H9 (cell line): ENCODE measurements at places on chromosomes 4 and X. TPM values are rescaled to one million over a fixed set of nuclear protein-coding genes. Genes with fewer than 3 reads are reported as not detected.

DNA sequence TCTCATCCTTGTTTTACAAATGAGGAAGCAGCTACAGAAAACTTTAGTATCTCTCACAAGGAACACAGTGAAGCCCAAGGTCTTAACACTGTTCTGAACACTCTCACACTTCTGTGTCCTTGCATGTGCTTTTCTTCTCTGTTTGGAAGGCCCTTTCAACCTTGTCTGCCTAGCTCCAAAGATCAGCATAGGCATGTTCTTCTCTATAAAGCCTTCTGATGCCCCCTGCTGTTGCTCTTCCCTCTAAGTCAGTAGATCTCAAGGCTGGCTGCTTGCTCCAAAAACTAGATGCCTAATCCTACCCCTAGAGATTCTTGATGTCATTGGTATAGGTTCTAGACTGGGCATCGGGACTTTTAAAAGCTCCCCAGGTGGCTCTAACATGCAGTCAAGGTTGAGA is 5.9 kb downstream of the APOO start:
- DNase-seq: peak; percentile 40

DNA sequence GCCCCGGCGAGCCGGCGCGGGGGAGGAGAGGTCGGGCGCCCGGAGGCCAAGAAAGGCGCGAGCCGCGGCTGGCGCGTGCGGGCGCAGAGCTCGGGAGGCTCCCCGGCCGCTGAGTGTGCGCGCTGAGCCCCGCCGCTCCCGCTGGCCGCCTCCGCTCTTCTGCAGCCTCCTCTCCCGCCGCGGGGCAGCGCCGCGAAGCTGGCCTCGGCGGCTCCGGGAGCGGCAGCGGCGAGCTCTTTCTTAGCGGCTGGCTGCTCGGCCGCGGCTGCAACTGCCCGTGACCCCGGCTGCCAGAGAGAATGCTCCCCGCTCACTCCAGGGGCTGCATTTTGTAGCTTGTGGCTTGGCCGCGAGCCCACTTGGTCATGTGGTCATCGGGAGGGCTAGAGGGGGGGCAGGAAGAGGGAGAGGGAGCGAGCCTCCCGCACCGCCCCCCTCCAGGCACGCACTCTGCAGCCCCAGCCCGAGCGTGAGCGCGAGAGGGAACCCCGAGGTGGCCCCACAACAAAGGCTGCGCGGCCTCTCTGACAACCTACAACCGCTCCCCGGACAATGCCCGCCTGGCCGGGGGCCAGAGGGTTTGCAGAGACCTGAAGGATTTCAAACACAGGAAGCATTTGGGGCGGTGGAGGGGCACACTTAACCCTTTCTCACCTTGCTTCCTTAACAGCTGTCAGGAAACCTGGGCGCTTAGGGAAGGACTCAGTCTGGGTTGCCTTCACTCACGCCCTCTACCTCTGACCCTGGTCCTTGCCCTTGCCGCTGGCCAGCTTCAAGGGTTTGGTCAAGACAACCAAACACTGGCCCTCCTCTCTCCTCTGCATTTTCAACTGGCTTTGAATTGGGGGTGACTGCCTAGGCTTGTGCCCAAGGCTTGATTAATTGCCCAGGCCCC is at the start of gene APLN:
Gene APLN, minus strand, starts transcription at position 305 of the 895 bp plus-strand sequence. CDS start 326 bp downstream, outside the sequence.
- DNase-seq: no peak

GRCh38 chr4:2095236-2096072 is 36.3 kb downstream of the NAT8L start:
- no peak for DNase-seq

- peak; percentile 50 for DNase-seq
Measured at GRCh38 chr4:135371137-135371536, 1169.5 kb upstream of the PABPC4L start.

DNA sequence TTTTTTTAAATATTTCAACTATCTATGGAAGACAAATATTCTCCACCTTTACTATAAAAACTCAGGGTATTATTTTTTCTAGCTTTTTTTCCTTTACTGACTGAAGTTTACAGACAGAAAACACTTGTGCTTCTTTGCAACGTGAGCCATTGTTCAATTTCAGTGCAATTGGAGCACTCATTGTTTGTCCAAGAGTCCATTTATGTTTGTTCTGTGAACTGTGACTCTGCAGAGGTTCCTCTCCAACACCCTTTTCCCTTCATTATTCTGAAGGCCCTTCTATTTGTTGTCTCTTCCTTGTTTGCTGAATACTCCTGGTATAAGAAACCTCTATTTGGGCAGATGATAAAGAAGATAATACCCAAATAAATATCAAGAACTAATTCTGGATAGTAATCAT is 37.4 kb downstream of the DAPP1 start:
- no peak for DNase-seq

DNA sequence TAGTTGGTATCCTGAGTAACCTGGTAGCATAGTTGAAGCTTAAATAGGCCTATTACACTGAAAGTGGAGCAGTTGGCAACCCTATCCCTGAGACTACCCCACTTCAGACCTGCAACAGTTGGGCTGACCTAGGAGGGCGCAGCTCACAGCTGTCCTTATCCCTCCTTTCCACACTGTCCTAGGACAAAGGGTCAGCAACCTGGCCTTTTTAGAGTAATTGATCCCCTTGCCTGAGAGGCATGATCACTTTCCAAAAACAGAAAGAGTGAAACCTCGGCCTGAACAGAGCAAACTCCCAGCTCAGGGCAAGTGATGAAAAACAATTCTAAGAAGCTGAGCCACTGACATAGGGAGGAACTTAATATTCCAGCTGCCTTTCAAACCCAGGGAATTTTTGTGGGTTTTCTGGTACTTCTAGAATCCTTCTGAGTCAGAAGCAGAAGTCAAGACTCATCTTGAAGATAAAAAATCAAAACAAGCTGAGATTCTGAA is 94.9 kb upstream of the MYOZ2 start:
- peak; percentile 60 for DNase-seq

DNA sequence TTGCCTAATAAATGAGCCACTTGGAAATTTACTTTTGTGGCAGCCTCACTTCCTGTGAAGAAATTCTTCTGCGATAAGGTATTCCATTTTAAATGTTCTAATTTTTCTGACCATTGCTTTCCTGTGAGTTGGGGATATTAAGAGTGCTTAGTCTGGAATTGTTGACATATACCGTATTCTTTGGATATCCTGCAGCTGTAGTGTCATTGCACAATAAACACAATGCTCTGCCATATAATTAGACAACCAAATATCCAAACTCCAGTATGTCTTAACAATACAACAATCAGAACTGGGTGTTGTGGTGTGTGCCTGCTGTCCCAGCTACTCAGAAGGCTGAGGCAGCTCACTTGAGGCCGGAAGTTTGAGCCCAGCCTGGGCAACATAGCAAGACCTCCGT is 99.4 kb downstream of the LUZP4 start:
- DNase-seq: no peak

DNA sequence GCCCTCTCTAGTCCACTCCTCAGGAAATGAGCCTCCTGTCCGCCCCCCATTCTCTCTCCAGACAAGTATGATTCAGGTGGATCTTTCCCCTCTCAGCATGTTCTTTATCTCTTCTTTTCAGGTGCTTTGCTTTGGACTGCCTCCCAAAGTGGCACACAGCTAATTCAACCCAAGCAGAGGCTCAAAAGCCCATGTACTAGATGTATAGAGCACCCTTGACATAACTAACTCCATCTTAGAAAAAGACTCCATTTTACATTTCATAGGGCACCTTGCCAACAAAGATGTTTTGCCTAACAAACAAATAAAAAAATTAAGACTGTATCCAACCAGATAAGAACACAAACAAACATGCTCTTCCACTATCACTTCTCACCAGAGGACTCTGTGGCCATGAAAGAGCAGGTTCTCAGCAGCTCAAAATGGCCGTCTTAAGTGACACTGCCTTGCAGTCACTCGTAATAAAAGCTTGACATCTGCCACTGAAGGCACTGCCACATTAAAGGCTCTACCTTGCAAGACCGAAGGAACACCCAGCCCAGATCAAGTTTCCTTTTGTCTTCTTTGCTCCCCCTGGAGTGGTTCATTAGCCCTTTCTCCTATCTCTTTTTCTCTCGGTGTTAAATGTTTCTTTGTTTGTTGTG is 84.9 kb upstream of the TAB3 start:
- no peak for DNase-seq

GRCh38 chr4:184612074-184612473 is 37.2 kb downstream of the CASP3 start:
- DNase-seq: no peak

GRCh38 chrX:105331244-105331643 is 110.8 kb upstream of the TEX13A start:
- no peak for DNase-seq

DNA sequence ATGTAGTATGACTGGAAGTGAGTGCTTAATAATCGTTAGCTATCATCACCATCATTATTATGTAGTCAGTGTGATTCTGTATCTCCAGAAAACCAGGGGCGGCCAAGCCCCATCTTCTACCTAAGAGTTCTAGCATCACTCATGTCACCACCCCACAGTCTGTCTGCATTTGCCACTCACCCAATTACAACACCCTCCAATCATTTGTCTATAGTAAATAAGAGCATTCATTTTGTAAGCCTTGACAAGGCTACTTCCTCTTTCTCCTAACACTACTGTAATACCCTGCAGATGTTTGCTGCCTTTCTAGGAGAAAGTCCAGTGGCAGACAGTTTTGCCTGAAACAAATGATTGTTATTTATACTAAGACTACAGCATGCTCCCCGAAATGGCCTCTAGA is 15.8 kb upstream of the IL21 start:
- no peak for DNase-seq

The TSC22D3 gene
- 10.5 and 11.5 TPM in 2 replicates for total RNA-seq

The UNC5C gene
- not detected in 2 replicates for total RNA-seq

The CCDC110 gene
- total RNA-seq: 2.3 and 3.8 TPM in 2 replicates

The RBMX2 gene
- total RNA-seq: 19.5 and 22.1 TPM in 2 replicates

The SMIM43 gene
- 1.0 and 1.2 TPM in 2 replicates for total RNA-seq
